ENCODE measurements at places on chromosomes 12 and 14.
A peak's percentile ranks its signal among the peaks of the same experiment; 100 is the strongest.

DNA sequence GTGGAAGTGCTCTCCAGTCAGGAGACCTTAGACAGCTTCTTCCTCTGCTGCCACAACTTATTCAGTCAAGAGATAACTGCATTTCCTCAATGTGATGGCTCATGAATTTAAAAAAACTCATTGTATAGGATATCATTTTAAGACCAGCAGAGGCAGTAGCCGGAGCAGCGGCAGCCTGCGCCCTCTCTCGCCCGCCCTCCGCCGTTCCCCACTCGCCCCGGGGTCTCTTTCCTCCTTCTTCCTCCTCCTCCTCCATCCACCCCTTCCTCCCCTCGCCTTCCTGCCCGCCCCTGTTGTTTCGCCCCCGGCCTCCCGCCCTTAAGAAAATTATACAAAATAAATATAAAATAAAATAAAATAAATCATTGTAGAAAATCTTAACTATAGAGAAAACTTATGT is 687.6 kb downstream of the FLRT2 start:
- no peak for DNase-seq

GRCh38 chr14:73786636-73787485 is 64.8 kb upstream of the PTGR2 start:
- DNase-seq, result peak; percentile 45

DNA sequence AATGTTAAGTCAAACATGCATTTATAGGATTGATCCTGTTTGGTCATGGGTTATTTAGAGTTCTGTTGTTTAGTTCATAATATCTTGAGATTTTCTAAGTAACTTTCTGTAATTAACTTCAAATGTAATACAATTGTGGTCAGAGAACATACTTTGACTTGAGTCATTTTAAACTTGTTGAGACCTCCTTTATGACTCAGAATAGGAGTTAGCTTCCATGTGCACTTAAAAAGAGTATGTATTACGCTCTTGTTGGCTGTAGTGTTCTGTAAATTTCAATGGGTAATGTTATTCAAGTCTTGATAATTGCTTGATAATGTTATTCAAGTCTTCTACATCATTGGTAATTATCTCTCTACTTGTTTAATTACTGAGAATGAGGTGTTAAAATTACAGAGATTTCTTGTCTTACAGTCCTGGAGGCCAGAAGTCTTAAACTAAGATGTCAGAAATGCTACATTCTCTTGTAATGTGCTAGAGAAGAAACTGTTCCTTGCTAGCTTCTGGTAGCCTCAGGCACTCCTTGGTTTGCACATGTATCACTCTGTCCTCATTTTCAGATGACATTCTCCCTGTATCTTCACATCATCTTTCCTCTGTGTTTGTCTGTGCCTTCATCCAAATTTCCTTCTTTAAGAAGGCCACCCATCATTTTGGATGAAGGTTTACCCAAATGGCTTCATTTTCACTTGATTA is 197.3 kb downstream of the TMTC3 start:
- no peak for DNase-seq

- no peak for DNase-seq
These were observed 58.7 kb upstream of the G2E3 start for GRCh38 chr14:30500222-30500621.

GRCh38 chr12:51749206-51749985 is 99.1 kb downstream of the FIGNL2 start:
- DNase-seq, result no peak

- no peak for DNase-seq
These were observed 23.2 kb downstream of the ZFYVE1 start for GRCh38 chr14:73003681-73004080.

DNA sequence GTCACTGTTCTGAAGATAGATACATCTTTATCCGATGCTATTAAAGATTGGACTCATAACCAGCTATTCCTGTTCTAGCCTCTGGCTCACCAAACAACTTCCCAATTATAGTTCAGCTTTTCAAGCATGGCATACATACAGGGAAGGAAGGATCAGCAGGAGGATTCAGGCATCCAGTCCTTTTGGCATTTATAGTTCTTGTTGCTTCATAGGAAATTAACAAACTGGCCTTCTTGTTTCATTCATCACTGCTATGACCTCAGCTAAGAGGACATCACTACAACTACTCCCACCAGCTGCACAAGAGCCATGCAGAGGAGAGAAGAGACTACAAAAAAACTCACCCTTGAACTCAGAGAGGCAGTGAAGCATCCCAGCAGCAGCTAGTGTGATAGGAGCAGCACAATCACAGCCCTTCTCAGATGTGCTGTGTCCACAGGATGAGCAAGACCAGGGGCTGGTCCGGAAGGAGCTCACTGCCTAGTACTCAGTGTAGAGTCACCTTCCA is 100.5 kb downstream of the SPTSSA start:
- DNase-seq, result no peak

- DNase-seq, result peak; percentile 25
These were observed 59.1 kb upstream of the NAP1L1 start for GRCh38 chr12:76143343-76144244.

- DNase-seq, result no peak
These were observed 641 bp upstream of the ASCL1 start for GRCh38 chr12:102956738-102957327.

DNA sequence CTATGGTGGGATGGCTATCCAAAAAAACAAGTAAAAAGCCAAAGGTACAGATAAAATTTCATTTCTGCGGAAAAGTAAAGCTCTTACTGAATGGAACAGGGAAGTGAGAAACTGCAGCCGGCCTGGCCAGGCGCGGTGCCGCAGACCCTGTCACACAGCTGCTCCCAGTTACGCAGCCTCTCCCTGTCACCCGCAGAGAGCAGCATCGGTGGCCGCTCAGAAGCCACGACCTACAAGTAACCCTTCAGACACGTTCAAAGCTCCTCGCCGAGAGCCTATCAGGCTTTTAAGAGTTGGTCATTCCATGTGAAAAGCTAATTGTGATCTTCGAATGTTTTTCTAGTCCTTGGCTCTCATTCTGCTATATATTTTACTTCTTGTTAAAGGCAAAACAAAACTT is 11.0 kb upstream of the ANKLE2 start:
- no peak for DNase-seq

DNA sequence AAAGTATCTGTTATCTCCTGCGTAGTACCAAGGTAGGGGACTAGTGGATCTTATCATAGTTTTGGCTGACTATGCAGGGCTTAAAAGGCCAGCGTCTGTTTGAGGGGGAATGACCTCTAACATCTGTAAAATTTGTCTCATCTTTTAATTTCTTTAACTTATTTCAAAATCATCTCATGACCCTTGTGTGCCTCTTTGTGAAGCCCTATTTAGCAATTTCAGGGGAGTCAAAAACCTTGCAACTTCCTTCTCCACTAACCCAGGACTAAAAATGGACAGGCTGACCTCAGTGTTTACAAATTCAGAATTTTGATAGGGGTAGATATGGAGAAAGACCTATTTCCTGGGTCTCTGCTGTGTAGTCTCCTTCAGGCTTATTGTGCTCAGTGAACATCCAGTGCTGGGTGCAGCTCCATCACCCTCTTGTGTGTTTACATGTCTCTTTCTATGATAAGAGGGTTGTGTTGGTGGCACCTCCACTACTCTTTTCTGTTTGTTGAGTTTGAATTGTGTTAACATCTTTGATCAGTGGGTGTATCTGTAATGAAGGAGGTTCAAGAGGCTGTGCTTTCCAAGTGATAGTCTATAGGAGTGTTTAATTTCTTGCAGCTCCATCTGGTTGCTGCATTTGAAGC is 14.3 kb downstream of the NECAP1 start:
- DNase-seq, result no peak

DNA sequence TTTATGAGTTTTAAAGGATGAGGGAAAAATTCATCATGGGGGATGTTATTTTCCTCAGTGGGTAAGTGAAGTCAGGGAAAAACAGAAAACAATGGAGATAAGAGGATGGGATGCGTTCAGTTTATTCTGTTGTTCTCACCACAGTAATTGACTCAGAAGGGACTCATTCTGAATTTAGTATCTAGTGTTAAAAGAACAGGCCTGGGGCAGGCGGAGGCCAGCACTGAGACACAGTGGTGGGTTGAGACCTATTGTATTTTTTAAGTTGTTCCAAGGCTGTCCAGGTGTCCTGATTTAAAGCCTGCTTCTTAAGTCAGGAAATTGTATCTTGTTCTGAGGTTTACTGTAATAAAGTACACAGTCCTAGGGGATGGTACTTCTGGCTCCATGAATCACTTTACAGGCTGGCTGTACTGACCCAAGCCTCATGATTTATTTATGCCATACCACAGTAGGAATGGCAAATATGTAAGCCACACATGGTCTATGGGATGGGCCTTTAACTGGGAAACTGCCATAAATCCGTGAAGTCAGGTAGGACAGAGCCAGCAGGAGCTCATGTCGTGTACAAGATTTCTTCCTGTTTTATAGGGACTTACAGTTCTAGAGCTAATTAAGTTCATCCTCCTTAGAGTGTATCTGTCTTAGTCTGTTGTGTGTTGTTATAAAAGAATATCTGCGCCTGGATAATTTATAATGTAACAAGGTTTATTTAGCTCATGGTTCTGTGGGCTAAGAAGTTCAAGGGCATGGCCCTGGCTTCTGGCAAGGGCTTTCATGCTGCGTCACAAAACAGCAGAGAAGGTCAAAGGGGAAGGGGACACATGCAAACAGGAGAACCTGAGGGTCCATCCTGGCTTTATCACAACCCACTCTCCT is 244.1 kb downstream of the FBXL14 start:
- no peak for DNase-seq

GRCh38 chr12:15691388-15691787 is 97.8 kb downstream of the EPS8 start:
- DNase-seq, result no peak

- DNase-seq, result no peak
These were observed 233.3 kb upstream of the SSTR1 start for GRCh38 chr14:37974421-37974820.

DNA sequence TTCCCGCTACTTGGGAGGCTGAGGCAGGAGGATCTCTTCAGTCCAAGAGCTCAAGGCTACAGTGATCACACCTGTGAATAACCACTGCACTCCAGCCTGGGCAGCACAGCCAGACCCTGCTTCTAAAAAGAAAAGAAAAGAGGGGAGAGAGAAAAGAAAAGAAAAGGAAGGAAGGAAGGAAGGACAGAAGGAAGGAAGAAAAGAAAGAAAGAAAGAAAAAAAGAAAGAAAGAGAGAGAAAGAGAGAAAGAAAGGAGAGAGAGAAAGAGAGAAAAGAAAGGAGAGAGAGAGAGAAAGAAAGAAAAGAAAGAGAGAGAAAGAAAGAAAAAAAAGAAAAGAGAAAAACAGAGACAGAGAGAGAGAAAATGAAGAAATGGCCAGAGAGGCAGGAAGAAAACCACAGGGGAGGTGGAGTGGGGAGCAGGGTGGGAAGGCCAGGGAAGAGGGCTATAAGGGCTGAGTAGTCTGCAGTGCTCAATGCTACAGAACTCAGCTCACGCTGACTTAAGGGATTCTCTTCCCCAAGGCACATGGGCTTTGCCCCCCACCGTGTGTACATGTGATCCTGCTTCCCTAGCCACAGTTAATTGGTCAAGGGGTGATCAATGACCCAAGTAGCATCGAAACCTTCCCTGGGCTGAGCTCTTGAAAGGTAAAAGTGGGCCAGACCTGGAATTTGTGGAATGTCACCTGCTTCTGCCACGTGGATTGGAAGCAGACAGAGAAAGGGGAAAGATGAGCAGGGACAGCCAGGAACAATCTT is 90.4 kb upstream of the TMCC3 start:
- no peak for DNase-seq

- no peak for DNase-seq
These were observed 176.2 kb downstream of the PHLDA1 start for GRCh38 chr12:75855360-75855759.

DNA sequence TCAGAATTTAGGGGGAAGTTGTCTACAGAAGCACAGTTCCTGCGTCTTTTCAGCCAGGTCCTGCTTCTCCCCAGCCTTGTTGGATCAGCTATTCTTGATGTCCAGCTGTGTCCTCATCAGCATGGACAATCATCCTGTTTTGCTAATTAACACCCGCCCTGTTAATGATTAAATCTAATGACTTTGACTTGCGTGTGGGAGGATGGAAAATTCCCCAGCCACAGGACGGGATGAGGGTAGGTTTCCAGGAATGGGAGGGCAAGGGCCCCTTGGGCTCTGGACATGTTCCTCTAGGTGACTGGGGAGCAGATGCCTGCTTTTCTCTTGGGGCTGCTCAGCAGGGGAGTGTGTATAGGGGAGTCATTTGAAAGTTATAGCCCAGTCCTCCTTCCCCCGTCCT is 5.3 kb upstream of the PPP1R1A start:
- no peak for DNase-seq

DNA sequence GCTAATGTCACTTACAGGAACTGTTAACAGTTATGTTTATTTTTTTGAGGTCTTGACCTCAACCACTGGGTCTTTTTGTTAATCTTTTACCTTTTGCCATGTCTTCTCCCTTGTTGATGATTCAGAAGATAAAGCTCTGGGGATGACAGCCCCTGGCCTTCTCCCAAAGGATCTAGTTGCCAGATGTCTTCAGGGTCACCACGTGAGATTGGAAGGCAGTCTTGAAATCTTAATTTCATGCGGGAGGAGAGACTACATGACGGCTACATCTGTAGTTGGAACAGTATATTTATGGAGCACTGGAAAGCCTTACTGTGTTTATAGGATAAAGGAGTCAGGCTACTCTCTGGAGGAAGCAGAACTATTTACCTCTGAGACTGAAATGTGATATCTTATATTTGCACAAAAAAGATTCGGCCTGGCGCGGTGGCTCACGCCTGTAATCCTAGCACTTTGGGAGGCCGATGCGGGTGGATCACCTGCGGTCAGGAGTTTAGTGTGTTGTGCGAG is 5.6 kb downstream of the MLEC start:
- no peak for DNase-seq

DNA sequence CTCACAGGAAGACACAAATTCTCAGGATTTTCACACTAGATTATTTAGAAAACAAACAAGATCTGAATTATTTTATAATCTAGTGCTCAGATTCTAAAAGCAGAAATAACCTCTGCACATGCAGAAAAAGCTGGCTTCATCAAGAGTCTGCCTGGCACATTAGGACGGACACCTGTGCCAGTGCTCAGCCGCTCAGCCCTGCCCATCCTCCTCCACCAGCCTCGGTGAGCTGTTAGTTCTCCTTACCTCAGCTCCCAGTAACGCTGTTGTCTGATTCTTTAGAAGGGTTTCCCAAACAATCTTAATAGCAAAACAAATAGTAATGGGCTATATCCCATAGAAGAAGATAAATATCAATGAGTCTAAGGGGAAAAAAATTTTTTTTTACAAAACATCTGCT is 27.7 kb downstream of the DUSP16 start:
- no peak for DNase-seq

- DNase-seq, result no peak
These were observed 4.9 kb downstream of the SVOP start for GRCh38 chr12:109016016-109016415.

GRCh38 chr14:54985156-54985555 is 41.7 kb downstream of the WDHD1 start:
- DNase-seq, result no peak

DNA sequence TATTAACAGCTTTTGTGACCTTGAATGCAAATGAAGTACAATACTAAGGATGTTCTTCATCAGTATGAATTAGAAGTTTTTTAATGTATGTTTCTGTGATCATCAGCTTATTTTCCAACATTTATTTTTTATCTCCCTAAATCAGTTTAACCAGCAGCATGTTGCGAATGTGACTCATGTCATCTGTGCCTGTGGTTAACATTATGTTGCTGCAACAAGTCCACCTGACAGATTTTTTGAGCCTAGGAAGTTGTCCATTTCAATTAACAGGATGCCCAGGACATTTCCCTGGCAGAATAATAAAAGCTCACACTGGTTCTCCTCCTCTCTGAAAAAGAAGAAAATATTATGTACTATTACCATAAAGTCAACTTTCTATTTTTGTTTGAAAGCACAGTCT is 155.5 kb downstream of the SYT1 start:
- no peak for DNase-seq
